ENCODE measurements at places on chromosomes 13 and 19.

- no peaks in the 10 kb centered on the region for H3K4me1 ChIP-seq
- no peaks in the 10 kb centered on the region for H3K27me3 ChIP-seq
- peaks cover 80% of the 10 kb centered on the region for H3K36me3 ChIP-seq
- no peak for DNase-seq
These were observed 20.5 kb upstream of the NEK3 start for GRCh38 chr13:52179925-52180324.

DNA sequence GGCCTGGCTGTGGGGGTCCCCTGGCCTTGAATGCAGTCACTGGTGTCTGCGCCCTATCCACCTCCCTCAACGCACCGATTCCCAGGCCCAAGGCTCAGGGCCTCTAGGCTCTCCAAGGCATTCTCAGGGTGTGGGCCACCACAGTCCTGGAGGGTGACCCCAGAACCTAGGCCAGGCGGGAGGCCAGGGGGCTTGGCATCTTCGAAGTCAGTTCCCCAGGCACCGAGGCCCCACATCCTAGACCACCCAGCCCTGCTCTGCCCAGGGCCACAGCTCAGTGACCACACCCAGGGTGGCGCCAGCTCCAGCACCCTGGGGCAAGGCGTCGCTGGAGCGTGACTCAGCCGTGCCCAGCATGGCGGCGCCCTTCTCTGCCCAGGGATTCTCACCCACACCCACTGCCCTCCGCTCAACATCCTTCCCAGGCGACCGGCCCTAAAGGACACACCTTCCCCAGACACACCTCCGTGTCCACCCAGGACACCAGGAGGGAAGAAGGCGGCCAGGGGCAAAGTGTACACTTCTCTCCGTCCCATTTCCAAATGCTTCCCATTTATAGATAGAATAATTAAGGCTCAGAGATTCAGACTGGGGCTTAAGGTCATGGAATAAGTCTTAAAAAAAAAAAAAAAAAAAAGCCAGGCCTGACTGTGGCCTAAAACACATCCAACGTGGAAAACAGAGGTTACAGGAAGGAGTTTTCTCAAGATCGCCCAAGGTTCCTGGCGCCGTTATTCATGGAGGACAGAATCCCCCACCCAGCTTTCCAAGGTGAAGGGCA lies 36.4 kb upstream of the NANOS3 start:
- H3K27ac ChIP-seq, result peak overlapping the region; percentile 99
- peak; percentile 75 for DNase-seq
- peaks cover 27% of the 10 kb centered on the region for H3K36me3 ChIP-seq
- no peaks in the 10 kb centered on the region for H3K27me3 ChIP-seq

DNA sequence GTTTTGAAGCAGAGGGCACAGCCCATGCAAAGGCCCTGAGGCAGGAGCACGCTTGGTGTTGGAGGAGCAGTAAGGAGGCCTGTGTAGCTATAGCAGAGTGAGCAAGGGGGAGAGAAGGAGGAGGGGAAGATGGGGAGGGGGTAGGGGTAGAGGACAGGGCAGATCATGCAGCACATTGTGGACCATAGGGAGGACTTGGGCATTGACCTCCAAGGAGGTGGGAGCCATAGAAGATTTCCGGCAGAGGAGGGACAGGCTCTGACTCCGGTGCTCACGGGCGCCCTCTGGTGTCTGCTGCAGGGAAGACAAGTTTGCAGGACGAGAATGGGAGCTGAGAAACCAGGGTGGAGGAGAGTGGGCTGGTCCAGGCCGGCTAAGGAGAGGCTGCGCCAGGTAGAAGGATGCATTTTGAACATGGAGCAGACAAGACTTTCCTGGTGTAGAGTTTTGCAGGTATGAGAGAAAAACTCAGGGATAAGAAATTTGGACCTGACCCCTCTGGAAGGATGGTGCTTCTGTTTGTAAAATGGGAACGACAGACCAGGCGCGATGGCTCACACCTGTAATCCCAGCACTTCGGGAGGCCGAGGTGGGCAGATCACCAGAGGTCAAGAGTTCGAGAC lies 13.7 kb upstream of the CREB3L3 start:
- H3K27ac ChIP-seq, result no peak overlapping the region
- peak; percentile 91 for DNase-seq
- H3K4me1 ChIP-seq, result no peaks in the 10 kb centered on the region
- H3K27me3 ChIP-seq, result no peaks in the 10 kb centered on the region

DNA sequence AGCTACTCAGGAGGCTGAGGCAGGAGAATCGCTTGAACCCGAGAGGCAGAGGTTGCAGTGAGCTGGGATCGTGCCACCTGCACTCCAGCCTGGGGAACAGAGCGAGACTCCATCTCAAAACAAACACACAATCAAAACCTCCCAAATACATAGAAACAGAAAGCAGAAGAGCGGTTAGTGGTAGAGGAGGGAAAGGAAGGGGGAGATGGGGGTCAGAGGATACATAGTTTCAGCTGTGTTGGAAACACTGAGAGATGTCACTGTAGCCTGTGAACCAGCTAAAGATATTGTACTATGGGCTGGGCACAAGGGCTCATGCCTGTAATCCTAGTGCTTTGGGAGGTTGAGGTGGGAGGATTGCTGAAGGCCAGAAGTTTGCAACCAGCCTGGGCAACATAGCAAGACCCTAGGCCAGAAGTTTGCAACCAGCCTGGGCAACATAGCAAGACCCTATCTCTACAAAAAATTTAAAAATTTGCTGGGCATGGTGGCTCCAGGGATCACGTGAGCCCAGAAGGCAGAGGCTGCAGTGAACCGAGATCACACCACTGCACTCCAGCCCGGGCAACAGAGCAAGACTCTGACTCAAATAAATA lies 49.9 kb downstream of the GNG7 start:
- H3K4me1 ChIP-seq, result peaks cover 20% of the 10 kb centered on the region
- DNase-seq, result no peak
- no peaks in the 10 kb centered on the region for H3K27me3 ChIP-seq
- H3K4me3 ChIP-seq, result no peak overlapping the region
- H3K27ac ChIP-seq, result no peak overlapping the region

DNA sequence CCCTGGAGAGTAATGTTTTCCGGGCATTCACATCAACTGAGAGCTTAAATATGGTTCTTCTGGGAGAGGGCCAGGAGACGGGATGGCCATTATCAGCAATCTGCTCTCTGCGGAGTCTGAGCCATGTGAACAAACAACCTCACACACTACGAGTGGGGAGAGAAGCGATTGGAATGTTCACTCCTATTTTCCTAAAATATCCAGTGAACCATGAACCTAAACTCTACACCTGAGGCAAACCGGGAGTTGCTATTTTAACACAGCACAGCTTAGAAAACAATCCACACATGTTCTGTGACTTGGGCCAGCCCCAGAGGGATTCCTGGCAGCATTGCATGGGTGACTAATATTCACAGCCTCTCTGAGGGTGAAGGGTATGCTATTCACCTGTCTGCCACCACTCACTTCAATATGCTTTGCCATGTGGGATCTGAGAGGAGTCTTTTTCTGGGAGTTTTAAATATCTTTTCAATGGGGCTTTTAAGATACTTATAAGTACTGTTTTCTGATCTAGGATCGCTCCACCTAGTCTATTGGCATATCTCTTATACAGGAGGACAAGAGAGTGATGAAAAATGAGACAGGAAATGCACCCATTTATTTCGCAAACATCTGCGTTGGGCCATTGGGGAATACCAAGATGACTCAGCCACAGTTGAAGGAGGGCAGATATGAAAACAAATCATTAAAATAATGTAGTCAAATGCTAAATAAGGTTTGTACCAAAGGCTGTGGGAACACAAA lies 72.6 kb upstream of the SERP2 start:
- H3K4me1 ChIP-seq, result peaks cover 55% of the 10 kb centered on the region
- DNase-seq, result peak; percentile 50
- H3K27me3 ChIP-seq, result no peaks in the 10 kb centered on the region
- H3K27ac ChIP-seq, result peak overlapping the region; percentile 77

DNA sequence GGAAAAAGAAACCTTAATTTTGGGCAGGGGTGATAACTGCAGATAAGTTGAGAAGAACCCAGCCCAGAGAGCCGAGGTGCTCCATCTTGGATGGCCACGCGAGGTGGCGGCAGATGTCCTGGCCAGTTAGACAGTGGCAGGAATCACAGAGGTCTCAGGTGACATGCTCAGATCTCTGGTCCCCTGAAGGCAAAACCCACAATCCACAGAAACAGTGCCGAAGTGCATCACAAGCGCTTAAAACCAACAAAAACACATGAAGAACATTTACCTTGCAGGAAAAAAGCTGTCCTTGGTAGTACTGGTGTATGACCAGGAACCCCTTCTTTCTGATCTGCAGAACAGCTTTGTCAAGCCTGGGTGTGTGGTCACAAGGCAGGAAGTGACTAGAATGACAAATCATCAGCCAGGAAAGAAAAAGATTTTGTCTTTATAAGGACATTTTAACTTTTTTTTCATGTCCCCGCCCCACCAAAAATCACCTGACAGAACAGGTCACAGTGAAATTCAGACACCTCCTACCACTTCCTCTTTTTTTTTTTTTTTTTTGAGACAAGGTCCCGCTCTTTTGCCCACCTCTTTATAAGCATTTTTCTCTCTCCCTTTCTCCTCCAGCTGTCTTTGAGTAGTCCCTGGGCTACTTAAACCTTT lies at the start of gene LCP1:
Gene LCP1, minus strand, starts transcription at position 338 of the 651 bp plus-strand sequence. CDS start 22,515 bp downstream, outside the sequence.
- H3K27me3 ChIP-seq, result no peaks in the 10 kb centered on the region
- H3K36me3 ChIP-seq, result no peaks in the 10 kb centered on the region
- no peaks in the 10 kb centered on the region for H3K4me1 ChIP-seq
- H3K4me3 ChIP-seq, result peak within 1 kb of the TSS; percentile 26
- DNase-seq, result peak; percentile 34

DNA sequence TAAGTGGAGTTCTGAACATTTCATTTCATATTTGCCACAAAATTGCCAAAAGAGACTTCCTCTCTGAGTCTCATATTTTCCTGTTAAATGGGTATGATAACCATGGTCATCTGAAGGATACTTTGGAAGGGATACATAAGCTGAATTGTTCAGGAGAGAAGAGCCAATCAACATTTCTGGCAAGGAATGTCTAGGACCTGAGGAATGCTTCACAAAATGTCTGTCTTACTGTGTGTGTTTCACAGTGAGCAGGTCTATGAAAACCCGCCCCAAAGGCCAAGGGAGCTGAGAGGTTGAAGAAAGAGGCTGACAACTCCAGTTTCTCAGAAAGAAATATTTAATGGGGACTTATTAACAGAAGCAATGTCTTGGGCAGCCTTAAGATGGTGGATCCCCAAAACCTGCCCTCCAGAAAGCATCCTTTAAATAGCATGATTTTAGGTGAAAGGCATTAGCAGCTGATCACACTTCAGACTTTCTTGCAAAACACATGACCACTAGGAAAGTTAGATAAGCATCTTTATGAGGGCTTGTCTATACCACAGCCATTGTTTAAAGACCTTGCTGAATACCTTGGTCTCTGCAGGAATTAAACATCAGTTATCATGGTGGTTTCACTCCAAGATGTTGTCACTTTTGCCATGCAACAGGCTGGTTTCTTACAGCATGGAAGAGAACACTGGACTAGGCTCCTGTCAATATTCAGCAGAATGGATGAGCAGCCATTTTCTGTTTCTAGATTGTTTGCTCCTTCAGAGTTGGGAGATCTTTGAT lies 78.9 kb downstream of the TNFSF11 start:
- H3K27ac ChIP-seq, result no peak overlapping the region
- no peak overlapping the region for H3K4me3 ChIP-seq
- H3K36me3 ChIP-seq, result no peaks in the 10 kb centered on the region
- no peaks in the 10 kb centered on the region for H3K4me1 ChIP-seq

GRCh38 chr13:45055198-45055901 lies 65.0 kb upstream of the GTF2F2 start:
- H3K4me3 ChIP-seq, result no peak overlapping the region
- DNase-seq, result peak; percentile 30
- H3K27me3 ChIP-seq, result no peaks in the 10 kb centered on the region
- H3K27ac ChIP-seq, result no peak overlapping the region

DNA sequence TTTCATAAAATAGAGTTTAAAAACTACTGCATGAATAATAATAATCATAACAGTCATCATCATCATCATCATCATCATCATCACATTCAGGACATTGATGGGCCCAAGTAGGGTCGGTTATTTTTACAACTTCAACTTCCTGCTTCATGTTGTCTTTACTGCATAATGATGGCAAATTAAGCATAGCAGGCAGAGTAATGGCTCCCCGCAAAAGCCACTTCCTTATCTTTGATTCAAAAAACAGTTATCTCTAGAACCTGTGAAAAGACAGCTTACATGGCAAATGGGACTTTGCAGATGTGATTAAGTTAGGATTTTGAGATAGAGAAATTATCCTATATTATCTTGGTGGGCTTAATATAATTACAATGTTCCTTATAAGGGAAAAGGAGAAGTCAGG lies 792.9 kb downstream of the LIG4 start:
- no peaks in the 10 kb centered on the region for H3K27me3 ChIP-seq
- no peaks in the 10 kb centered on the region for H3K4me1 ChIP-seq
- DNase-seq, result no peak
- no peaks in the 10 kb centered on the region for H3K36me3 ChIP-seq
- H3K27ac ChIP-seq, result no peak overlapping the region
- H3K4me3 ChIP-seq, result no peak overlapping the region

DNA sequence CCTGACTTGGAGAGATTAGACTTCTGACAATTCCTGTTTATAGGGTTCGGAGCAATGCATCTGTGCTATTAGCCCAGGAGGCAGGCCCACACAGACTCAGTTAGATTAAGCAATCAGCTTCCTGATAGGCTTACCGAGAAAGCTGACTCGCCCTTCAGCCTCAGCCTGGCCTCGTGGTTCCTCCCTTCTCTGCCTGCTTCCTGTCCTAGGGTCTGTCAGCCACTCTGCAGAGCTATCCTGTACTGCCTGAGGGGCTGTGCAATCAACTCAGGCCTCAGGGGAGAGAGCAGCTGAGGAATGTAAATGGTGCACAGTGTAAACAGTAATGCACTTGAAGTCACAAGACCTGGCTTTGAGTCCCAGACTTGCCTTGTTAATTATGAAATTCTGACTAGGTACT lies 30.7 kb downstream of the HTR2A start:
- H3K36me3 ChIP-seq, result no peaks in the 10 kb centered on the region
- no peak overlapping the region for H3K27ac ChIP-seq
- H3K27me3 ChIP-seq, result no peaks in the 10 kb centered on the region
- H3K4me3 ChIP-seq, result no peak overlapping the region
- H3K4me1 ChIP-seq, result no peaks in the 10 kb centered on the region

GRCh38 chr19:34345947-34346351 lies 19.0 kb upstream of the GPI start:
- no peaks in the 10 kb centered on the region for H3K27me3 ChIP-seq
- no peak overlapping the region for H3K27ac ChIP-seq
- H3K36me3 ChIP-seq, result peaks cover 73% of the 10 kb centered on the region
- H3K4me1 ChIP-seq, result no peaks in the 10 kb centered on the region

DNA sequence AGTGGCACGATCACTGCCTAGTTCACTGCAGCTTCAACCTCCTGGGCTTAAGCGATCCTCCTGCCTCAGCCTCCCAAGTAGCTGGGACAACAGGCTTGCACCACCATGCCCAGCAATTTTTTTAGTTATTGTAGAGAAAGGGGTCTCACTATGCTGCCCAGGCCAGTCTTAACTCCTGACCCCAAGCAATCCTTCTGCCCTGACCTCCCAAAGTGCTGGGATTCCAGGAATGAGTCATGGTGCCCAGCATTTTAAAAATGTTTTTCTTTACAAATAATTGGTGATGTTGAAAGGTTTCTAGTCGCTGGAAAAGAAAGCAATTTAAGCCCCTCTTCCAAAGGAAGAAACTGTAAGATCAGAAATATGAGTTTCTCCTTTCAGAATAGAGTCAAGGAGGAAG lies 19.4 kb downstream of the DYRK1B start:
- H3K36me3 ChIP-seq, result peaks cover 12% of the 10 kb centered on the region
- H3K27me3 ChIP-seq, result no peaks in the 10 kb centered on the region
- no peaks in the 10 kb centered on the region for H3K4me1 ChIP-seq
- no peak overlapping the region for H3K4me3 ChIP-seq
- no peak overlapping the region for H3K27ac ChIP-seq

- peaks cover 4% of the 10 kb centered on the region for H3K27me3 ChIP-seq
- H3K4me1 ChIP-seq, result no peaks in the 10 kb centered on the region
- no peaks in the 10 kb centered on the region for H3K36me3 ChIP-seq
- no peak overlapping the region for H3K27ac ChIP-seq
These were observed 45.6 kb downstream of the EDNRB start for GRCh38 chr13:77872995-77873394.
